ENCODE measurements at places on chromosomes 16 and 17. TPM values are rescaled to one million over a fixed set of nuclear protein-coding genes. Genes with fewer than 3 reads are reported as not detected.

CDK3 gene
- 10.0 TPM for total RNA-seq

DNA sequence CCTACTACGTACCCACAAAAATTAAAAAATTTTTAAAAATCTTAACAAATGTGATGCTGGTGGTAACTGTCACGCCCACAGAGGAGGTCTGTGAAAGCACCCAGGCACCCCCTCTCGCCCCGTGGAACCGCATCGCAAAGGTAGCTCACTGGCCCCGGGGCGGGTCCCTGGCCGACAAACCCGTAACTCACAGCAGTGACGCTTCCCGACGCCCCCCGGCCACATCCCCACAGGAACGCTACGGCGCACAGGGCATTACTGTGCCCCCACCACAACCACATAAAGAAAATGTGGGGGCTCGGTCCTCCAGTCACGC lies 366 bp downstream of the ANKS3 start:
- no peak for DNase-seq

MYO15A gene
- 0.44 TPM for total RNA-seq

- no peak for DNase-seq
Observed at GRCh38 chr16:69273009-69273408, 38.1 kb upstream of the VPS4A start.

PDILT gene
- total RNA-seq: not detected

DNA sequence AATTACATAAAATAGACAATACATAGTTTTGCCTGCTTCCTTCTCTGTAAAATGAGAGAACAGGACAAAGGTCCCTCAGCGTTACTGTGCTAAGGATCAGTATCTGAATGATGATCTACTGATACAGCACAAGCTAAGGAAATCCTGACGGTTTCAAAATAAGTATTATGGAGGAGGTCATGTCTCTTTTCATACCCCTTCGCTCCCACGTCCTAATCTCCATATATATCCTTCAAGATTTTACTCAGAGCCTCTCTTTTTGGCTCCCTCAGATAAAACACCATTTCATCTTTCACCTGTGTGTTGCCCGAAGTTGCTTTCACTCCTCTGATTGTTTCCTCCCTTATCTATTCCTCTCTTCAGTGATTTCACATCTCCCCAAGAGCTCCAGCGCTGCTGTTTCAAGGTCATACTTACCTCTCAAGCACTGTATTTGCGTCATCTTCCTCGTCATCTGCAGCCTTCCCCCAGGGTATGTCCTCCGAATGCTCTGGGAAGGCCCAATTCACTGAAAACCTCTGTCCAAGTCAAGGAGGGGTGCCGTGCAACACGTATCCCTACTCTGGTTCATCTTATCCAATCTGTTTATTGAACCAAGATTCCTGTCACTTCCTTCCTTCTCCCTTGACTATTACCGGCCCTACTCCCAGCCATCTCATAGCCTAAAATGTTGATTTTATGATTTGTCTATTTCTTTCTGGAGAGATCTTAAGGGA lies 1.2 kb upstream of the BLTP2 start:
- DNase-seq: no peak

TPSG1 gene
- total RNA-seq: not detected

DNA sequence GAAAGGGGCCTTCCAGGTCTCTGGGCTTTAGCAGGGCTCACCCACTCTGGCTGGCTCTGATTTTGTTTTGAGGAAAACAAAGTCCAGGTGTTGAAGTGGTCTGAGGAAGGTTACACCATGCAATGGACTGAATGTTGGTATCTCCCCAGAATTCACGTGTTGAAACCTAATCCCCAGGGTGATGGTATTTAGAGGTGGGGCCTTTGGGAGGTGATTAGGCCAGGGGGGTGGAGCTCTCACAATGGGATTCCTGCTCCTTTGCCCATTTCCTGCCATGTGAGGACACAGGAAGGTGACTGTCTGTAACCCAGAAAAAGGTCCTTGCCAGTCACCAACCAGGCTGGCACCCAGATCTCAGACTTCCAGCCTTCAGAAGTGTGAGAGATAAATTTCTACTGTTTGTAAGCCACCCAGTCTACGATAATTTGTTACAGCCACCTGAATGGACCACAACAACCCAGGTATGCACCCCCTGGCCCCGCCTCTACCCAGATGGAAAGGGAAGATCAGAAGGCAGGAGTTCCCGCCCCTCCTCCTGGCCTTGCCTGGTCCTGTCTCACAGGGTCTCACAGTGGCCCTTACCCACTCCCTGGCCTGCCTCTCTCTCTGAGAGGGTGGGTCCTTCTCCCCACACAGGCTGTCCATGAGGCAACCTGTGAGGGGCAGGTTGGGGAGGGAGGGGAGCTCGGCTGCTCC lies 32.0 kb downstream of the LRRC75A start:
- no peak for DNase-seq
